ENCODE measurements at places on chromosomes 5 and 9. TPM values are rescaled to one million over a fixed set of nuclear protein-coding genes. Genes with fewer than 3 reads are reported as not detected.
A peak's percentile ranks its signal among the peaks of the same experiment; 100 is the strongest.

The GPX3 gene
- not detected for total RNA-seq

The INSL6 gene
- not detected for total RNA-seq

DNA sequence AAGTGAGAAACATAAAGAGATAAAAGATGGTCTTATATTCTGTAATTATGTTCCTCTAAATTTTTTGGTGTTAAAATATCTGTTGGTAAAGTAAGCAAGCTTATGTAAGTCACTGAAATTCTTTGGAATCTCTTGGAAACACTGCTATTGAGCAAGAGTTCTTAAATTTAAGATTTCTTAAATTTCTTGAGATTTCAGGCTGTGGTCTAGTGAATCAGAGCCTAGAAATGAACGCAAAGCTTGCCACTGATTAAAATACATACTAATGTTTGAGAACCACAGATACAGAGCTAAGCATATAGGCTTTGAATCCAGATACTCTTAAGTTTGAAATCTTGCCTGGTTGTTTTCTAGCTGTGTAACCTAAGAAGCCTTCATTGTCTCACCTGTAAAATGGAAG is 133.4 kb downstream of the TRPM3 start:
- DNase-seq, result no peak

GRCh38 chr5:131533836-131534235 is 101.2 kb downstream of the RAPGEF6 start:
- DNase-seq, result no peak

DNA sequence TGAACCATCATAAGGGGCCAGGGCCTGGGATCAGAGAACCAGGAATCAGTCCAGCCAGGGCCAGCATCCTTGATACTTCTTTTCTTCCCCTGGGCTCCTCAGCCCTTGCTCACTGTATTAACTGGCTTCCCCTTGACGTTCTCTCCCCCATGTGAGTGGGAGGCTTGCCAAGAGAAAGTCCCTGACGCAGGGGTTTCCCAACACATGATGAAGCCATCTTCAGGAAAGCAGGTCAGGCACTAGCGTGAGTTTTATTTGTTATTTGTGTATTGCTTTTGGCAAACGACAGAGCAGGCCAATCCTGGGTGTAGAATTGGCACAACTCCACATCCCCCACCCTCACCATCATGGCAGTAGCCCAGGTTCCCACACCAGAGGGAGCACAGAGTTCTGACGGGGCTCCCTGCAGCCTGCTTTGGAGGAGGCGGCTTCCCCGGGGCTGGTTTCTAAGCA is 165.5 kb upstream of the NFIL3 start:
- DNase-seq, result peak; percentile 9
